IPS-NIHi11 (cell line): ENCODE measurements at places on chromosomes 13 and 19.

DNA sequence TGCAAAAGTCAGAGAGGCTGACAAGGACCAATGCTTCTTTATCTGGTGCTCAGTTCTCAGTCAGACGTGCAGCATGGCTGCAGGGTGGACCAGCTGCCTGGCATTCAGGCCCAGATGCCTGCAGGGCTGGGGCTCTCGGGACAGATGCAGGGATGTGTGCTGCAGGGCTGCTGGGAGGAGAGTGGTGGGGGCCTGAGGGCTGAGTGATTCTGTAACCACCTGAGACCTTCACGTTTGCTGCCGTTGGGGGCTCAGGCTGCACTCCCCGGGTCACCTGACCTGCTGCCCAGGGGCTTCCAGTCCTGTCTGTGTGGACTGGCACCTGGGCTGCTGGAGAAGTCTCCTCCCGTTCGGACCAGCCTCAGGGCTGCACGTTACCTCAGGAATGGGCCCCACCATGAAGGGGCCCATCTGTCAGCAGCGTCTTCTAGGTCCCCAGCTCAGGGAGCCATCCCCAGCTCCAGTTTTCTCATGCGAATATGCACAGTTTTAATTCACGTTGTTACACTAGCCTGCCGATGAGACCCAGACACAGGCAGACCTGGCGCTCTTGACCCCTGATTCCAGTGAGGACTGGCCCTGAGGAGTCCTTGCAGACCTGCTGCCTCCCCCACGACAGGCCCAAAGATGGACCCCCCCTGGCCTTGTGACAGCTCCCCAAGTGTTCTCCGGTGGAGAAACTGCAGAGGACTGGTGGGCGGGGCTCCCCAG lies 16.9 kb downstream of the KCTD15 start:
- DNase-seq: no peak

GRCh38 chr19:50556282-50557008 lies 11.8 kb downstream of the LRRC4B start:
- peak; percentile 94 for DNase-seq

DNA sequence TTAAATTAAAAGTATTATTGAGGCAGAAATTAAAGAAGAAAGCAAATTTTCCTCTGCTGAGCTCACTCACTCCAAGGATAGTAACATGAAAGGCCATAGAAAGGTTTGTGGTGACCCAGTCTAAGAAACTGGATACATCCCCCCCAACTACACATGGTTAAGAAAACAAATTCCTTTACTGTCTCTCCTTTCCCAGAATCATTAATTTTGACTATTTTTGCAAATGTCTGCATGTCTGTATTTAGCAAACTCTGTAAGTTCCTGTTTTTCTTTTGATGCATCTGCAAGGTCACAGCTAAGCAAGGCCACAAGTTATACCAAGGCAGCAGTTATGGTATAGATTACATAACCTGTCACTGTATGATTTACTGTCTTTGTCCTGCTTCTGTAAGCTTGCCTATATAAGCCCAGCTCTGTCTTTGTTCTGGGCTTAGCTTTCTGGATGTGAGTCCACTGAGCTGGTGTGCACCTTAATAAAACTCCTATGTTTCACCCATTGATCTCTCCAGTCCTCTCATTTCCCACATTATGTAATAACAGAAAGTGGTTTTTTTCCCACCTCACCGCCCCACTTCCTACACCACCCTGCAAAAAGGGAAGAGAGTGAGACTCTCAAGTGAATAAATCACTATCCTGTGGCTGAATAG lies 8.5 kb upstream of the ZNF83 start:
- DNase-seq: no peak

GRCh38 chr13:27298849-27299248 lies 28.2 kb downstream of the RASL11A start:
- no peak for DNase-seq

DNA sequence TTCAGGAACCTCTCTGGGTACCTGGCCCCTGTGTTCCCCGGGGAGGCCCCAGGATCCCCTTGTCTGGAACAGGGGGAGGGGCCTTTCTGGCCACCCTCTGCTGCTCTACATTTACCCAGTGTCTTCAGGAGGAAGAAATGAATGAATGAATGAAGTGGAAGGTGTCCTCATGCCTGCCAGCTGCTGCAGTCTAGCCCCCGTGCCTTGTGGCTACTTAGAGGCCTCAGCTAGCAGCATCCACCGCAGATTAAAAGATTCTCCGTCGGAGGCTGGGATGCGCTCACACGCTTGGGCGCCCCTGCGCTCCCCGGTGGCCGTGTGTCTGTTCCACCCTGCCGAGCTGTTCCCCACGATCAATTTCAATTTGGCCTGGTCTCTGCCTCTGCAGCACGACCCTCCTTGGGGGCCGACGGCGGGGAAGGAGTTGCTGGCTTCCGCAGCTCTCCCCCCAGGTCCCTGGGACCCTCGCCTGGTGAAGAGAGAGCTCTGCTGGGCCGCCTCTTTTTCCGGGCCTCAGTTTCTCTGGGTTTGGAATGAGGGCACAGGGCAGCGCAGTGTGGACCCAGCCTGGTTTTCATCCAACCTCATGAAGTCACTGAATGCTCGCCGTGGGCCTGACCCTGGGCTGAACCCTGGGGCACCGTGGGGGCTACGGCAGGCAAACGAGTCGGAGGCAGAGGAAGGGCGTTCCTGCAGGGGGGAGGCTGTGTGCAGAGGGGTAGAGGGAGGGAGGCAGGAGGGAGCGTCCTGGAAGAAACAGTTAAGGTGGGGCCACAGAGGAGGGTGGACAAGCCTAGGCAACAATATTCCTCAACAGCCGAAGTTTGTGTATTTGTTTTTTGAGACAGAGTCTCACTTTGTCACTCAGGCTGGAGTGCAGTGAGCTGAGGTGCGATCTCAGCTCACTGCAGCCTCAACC lies 28.3 kb downstream of the EFNA2 start:
- DNase-seq: no peak

- DNase-seq: no peak
Observed at GRCh38 chr13:35765366-35765765, 288.9 kb upstream of the MAB21L1 start.

DNA sequence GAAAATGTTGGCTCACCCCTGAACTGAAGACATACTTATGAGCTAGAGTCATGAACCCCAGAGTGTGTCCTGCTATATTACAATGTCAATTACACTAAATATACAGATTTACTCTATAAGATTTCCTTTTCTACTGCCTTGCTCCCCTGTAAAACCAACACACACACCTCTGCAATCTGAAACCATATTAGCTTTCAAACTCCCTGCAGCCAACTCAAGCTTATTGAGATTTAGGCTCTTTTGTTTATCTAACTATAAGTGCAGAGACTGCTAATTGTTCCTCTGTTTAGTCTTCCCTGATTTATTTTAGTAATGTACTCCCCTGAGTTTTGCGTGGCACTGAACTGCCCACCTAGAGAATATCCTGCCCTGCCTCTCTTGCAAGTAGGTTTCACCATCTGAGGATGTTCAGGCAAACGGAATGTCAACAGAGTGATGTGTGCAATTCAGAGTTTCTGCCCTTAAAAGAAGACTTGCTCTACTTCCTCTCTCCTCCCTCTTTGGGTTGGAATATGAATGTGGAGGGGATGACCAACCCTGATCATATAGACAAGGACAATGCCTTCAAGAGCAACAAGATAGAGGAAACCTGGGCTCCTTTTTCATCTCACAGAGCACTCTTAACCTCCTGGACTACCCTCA lies 22.3 kb downstream of the FAM216B start:
- DNase-seq: no peak

GRCh38 chr19:3441986-3442329 lies 38.4 kb downstream of the SMIM24 start:
- no peak for DNase-seq
